Activated CD8-positive, alpha-beta memory T cell treated with anti-CD3 and anti-CD28 coated beads for 4 hours (primary cell): ENCODE measurements at places on chromosomes 5 and 9.

DNA sequence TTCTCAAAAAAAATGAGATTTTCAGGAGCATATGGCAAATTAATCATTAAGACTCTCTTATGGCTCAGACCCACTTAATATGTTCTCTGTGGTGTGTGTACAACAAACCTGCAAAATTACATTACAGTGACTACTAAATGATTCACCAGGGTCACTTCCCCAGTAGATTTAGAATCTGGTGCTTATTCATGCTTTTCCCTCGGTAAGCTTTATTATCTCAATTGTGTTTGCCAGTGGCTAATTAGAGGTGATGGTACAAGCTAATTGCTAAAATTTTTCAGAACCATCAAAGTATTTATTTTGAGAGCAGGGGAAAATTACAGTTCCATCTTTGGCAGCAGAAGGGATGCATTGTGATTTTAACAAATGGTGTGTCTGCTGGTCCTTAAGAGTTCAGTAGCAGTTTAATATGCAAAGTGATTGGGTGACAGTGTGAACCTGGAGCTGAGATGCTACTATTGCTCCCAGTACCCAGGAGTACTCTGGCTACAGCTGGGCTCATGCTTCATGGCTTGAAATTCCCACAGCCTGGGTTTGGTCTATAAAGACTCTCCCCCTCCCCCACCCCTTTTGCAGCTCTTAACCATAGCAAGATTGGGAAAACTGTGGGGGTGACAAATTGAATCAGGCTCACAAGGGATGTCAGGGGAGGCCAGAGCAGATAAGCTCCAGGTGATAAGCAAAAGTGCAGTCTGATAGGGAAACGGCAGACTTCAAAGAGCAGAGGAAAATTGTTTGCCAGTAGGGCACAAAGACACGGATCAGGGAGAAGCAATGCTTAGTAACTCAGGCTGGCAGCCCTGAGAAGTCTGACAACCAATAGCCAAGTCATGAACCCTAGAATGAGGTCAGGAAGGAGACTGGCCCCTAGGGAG lies 92.8 kb upstream of the RAD23B start:
- DNase-seq: no peak

GRCh38 chr5:108642170-108642906 lies 105.4 kb upstream of the FER start:
- DNase-seq: no peak

- no peak for DNase-seq
Observed at GRCh38 chr5:98333921-98334320, 439.5 kb upstream of the RGMB start.

DNA sequence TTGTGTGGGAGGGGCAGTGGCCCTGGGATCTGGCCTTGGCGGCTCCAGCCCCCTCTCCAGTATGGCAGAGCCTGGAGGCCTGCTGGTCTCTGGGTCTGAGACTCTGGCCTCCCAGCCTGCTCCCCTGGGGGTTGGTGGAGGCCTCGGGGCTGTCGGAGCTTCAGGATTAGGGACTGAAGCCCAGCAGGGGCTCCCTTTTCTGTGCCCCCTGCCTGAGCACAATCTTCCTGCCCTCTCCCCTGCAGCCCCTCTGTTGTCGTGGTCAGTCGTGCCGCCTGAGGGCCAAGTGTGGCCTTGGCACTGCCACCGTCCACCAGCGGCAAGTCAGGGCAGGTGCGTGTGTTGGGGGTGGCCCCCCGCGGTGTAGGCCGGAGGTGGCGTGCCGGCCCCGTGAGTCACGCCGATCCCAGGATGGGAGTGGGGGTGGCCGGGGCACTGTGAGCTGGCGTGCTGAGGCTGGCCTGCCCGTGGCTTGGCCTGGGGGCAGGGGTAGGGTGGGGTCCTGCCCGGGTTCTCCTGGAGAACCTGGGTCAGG lies 53.6 kb downstream of the RXRA start:
- DNase-seq: no peak

- DNase-seq: no peak
Observed at GRCh38 chr9:72577212-72577753, 55.9 kb downstream of the TMC1 start.

DNA sequence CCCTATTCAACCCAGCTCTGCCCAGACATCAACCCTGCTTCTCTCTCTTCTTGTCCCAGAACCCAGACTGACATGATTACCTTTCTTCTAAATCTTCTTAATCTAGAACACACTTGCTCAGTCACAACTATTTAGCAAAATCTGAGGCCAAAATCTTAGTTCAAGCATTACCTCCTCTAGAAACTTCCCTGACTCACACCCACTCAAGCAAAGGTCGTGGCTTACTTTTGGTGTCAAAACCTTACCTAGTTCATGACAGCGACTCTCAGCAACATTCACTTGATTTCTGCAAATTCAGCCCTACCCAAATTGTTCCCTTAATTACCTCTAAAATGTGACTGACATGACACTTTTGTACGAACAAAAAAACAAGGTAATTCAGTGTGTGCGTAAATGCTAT lies 130.2 kb downstream of the TLE1 start:
- DNase-seq: no peak

DNA sequence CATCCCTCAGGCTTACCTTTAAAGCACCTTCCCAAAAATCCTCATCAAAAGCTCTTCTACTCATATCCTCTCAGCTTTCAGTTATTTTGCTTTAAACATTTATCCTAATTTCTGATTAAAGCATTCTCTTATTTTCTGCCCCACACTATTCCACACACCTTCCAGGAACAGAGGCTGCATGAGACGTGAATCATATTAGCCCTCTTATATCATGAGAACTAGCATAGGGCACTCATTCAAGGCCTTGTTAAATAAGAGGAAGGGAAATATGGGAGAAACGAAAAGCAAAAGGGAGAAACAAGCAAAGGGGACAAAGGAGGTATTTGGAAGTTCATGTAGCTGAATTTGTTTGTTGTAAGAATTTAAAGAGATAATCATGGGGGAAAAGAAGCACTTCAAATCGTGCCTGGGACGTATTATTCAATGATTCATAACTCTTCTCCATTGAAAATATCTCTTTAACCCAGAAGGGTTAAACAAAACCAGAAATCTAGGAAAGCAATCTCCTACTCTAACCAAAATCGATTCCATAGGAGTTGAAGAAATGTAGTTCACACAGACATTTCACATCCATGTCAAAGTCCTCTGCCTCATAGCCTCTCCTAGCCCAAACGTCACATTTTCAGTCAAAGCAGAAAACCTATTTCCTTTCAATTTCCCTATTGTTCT lies 4.1 kb downstream of the ALDH1A1 start:
- no peak for DNase-seq

- DNase-seq: no peak
Observed at GRCh38 chr9:113519426-113520108, 56.0 kb downstream of the RGS3 start.

- no peak for DNase-seq
Observed at GRCh38 chr5:165805756-165806155, 2300.3 kb downstream of the MAT2B start.

- no peak for DNase-seq
Observed at GRCh38 chr9:112913326-112913725, 22.6 kb upstream of the SLC46A2 start.

GRCh38 chr9:114655689-114656088 lies 1.9 kb downstream of the TEX53 start:
- DNase-seq: no peak

DNA sequence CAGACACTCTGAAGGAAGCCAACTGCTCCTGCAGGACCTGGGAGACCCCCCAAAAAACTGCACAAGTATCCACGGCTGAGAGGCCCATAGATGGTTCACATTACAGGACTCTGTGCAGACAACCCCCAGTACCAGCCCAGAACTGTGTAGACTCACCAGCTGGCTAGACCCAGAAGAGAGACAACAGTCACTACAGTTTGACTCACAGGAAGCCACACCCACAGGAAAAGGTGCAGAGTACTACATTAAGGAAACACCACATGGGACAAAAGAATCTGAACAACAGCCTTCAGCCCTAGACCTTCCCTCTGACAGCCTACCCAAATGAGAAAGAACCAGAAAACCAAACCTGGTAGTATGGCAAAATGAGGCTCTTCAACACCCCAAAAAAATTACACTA lies 281.2 kb upstream of the RGMB start:
- DNase-seq: no peak

GRCh38 chr5:51479840-51480239 lies 96.6 kb downstream of the ISL1 start:
- DNase-seq: no peak

DNA sequence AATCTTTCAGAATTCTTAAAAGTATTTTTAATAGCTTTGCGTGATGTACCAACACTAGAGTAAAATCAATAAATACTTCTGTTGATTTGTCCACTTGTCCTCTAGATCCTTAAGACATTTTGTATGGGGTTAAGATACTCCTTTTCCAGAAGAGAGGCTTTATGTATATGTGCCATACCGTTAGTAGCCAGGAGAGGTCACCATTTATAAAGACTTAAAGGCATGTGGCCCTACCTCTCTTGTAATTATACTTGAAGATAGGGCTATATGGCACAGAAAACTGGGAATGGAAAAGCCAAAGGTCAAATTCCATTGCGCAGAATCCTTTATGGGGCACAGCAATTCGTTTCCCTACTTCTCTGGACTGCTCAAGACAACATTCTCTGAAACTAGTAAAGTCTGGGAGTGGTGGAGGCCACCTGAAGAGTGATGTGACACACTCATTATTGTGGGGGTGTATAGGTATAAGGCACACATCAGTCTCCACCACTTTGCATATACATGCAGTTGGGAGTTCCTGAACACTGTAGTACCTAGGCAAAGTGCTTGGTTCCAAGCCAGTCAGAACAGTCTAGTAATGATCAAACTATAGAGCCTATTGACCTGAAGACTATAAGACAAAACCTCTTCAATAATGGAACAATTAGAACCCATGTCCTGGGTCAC lies 140.1 kb upstream of the FBXL17 start:
- no peak for DNase-seq

DNA sequence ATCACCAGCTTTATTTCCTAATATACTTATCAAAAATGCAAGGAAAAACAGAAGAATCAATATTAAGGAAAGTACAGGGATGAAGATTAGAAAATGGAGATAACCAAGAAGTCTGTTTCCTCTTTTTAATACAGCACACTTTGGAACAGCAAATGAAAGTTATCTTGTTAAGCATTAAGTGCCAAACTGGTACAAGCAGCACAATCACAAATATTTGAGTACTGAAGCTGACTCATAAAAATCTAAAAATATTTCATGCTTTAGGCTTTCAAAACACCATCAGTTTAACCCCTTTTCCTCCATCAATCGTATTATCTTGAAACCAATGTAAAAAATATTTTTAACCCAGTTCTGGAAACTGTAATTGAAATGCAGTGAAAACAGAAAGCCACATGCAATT lies 2.7 kb downstream of the FBXW11 start:
- no peak for DNase-seq

GRCh38 chr5:82168294-82168693 lies 109.9 kb downstream of the RPS23 start:
- DNase-seq: no peak

- DNase-seq: no peak
Observed at GRCh38 chr5:1655496-1656270, 131.9 kb upstream of the LPCAT1 start.

- no peak for DNase-seq
Observed at GRCh38 chr9:136735812-136736480, 6.8 kb downstream of the LCN10 start.

DNA sequence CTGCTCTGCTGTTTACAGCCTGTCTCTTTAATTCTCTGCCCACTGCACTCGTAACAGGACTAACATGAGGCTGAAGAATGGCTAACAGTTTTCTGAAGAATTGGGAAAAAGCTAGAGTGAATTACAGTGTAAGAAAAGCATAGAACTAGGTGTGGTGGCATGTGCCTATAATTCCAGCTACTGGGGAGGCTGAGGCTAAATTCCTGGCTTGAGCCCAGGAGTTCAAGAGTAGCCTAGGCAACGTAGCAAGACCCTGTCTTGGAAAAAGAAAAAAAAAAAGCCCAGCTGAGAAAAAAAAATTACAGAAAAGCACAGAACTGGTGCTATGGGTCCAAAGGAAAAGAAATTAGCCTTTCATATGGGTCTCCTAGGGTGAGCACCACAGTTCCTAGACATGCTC lies 13.9 kb upstream of the UHRF2 start:
- DNase-seq: no peak
